ENCODE measurements at places on chromosomes 6 and 20. TPM values are rescaled to one million over a fixed set of nuclear protein-coding genes. Genes with fewer than 3 reads are reported as not detected.

Gene EYS
- total RNA-seq: under 0.01 TPM

Gene GLP1R
- not detected for total RNA-seq

Gene DLK2
- not detected for total RNA-seq

Gene KHDC1L
- not detected for total RNA-seq

Gene MEI4
- total RNA-seq: not detected

Gene KIF25
- total RNA-seq: not detected

Gene SLC17A4
- total RNA-seq: not detected

Gene LAMA2
- total RNA-seq: 109 TPM

Gene TCP11
- 0.13 TPM for total RNA-seq

Gene NKX2-2
- total RNA-seq: not detected

Gene OR2H1
- total RNA-seq: not detected

Gene RIMS4
- total RNA-seq: not detected

Gene DYNLT2
- total RNA-seq: 1.1 TPM

Gene CALHM4
- not detected for total RNA-seq

Gene TRIM40
- not detected for total RNA-seq

All from aortic smooth muscle cell (primary cell).